ENCODE measurements at places on chromosomes 4 and X.

DNA sequence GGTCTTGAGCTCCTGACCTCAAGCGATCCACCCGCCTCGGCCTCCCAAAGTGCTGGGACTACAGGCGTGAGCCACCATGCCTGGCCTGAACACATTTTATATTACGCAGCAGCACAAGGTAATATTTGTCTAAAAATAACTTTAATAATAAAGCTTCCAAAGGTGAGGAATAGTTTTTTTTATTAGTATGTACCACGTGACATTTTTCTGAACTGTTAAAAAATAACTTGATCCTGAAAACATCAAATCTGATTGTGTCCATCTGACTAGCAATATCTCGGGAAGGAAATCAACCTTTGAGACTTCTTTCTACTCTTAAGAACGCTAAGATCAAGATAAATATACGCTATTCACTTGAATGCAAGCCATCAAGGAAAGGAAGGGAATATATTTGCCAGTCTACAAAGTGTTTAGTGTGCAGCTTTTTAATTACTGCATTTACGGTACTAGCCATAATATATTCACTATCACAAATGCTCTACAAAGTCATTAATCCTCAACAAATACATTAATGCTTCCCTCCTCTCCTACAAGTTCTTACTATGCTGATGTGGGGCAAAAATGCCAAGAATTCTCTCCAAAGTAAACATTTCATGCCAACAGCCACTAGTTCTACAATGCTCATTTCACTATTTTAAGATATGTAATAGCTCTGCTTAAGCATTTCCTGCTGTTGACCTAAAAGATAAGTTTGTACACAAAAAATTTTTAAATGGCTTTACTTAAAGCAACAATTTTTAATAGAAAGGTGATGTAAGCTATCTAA lies 143.6 kb downstream of the APBB2 start:
- no peak for DNase-seq

- DNase-seq, result no peak
Measured at GRCh38 chr4:109040441-109040840, 262.0 kb downstream of the COL25A1 start.

GRCh38 chr4:17491196-17491595 lies 20.7 kb downstream of the QDPR start:
- no peak for DNase-seq

DNA sequence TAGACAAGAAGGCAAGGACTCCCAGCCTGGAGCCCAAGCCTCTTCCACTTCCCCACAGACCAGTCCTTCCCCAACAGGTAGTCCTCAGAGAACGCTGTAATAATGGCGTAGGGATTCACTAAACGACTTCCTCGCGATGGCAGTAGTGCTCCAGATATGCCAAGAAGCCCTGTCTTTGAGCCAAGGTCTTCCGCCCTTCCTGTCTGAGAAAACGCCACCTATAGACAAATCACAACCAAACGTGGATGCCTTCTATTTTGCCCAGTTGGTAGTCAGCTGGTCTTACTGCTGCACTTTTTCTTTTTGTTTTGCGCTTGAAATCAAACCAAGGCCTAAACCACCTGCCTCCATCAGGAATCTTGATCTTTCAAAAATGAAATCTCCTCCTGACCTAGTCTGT lies 203.3 kb downstream of the OR13H1 start:
- DNase-seq, result no peak

- no peak for DNase-seq
Measured at GRCh38 chr4:144599621-144600020, 46.3 kb upstream of the HHIP start.

- no peak for DNase-seq
Measured at GRCh38 chr4:76053730-76054129, 17.9 kb upstream of the CXCL11 start.

- DNase-seq, result no peak
Measured at GRCh38 chrX:16754019-16754418, 32.2 kb upstream of the TXLNG start.

- peak; percentile 18 for DNase-seq
Measured at GRCh38 chrX:18410038-18410437, 15.4 kb upstream of the CDKL5 start.

DNA sequence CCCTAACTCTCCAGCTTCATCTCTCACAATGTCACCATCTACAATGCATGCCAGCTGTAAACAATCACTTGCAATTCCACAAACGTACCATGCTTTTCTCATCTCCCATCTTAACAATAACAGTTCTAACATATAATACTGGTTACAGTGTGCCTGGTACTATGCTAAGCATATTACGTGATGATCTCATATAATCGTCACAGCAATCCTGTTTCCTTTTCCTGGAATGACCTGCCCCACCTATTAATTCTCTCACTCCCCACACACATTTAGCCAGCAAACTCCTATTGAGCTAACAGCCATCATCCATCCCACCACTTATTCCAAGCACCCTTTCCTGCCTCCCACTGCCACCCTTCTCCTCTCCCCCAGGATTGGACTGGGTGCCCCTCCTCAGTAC lies 7.9 kb downstream of the JCHAIN start:
- DNase-seq, result no peak

DNA sequence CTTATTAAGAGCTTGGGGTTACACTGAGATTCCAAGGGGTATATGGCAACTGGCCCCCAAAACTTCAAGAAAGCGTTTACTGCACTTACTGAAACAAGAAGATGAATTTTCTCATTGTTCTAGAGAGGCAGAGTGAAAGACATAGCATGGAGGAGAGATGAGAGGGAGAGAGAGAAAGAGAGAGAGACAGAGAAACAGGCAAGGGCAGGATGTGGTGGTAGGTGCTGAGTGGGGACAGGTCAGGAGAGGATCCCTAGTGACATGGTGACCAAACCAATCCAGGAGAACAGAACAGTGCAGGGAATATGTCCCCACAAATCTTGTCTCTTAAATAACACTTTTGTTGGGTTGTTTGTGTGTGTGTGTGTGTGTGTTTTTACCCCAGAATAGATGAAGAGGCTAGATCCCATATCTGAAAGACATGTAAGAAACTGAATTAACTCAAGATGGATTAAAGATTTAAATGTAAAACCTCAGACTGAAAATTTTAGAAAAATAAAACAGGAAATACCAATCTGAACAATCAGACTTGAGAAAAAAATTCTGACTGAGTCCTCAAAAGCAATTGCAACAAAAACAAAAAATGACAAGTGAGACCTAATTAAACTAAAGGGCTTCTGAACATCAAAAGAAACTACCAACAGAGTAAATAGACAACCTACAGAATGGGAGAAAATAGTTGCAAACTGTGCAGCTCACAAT lies 202.2 kb downstream of the QDPR start:
- DNase-seq, result no peak

GRCh38 chr4:8287343-8288280 lies 18.1 kb downstream of the HTRA3 start:
- no peak for DNase-seq

Measured in G401 (cell line).